PC-3 (cell line): ENCODE measurements at places on chromosomes 7 and 10.

DNA sequence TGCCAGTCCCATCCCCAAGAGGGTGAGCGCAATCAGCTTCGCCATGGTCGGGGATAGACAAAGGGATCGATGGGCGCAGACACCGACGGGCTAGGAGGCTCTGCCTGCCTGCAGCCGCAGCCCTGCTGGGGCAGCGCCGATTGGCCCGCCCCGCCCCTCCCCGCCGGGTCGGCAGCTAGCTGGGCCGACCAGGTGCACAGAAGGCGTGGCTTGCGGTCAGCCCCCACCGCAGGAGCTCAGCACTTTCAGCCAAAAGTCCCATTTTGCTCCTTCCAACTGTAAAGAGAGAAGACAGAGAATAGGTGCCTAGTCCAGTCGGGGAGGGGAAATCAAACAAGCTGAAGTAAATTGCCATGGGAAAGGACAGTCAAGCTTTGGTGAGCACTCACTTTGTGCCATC is at the start of gene PON1:
Gene PON1 (minus strand): TSS at position 102 of the 400 bp plus-strand sequence. CDS start 57 bp downstream, at position 45.
- no peak for DNase-seq

- DNase-seq = no peak
Measured at GRCh38 chr7:136514776-136515175, 353.7 kb upstream of the CHRM2 start.

GRCh38 chr7:74525881-74526280 is 72.2 kb downstream of the GTF2IRD1 start:
- DNase-seq = no peak

DNA sequence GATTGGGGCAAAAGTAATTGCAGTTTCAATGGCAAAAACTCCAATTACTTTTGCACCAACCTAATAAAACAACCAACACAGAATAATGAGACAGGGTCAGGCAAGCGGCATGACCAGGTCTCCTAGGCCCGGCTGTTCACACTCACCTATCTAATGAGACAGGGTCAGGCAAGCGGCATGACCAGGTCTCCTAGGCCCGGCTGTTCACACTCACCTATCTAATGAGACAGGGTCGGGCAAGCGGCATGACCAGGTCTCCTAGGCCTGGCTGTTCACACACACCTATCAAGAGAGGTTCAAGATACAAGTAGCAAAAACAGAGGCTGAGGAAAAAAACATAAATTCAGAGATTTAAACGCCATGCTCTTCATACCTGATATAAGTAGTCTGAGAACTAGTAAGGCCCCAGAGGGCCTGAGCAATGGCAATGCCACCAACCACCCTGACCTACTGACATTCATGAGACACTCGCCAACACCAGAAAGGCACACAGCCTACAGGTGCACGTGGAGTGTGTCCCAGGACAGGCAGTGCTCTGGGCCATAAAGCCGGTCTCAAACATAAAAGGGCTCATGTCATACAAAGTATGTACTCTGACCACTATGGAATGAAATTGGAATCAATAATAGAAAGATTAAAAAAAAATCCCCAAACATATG is 40.6 kb upstream of the NCAPG2 start:
- no peak for DNase-seq

- no peak for DNase-seq
Measured at GRCh38 chr10:47224546-47225218, 75.3 kb upstream of the GDF10 start.

DNA sequence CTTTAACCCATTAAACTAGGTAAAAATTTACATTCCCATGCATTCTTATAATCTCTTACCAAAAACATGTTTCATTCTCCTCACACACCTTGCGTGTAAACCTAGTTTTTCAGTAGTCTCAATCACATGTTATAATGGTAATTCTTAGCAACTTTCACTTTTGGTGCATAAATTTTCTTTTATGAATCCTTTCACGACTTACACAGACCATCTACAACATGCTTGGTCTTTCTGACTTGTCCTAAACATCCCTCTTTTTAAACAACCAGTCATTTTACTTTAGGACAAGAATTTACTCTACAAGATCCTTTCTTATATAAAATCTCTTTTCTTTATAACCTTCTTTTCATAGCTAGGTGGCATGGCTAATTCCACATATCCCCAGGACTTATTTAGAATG is 25.8 kb downstream of the FBXL13 start:
- peak; percentile 33 for DNase-seq

DNA sequence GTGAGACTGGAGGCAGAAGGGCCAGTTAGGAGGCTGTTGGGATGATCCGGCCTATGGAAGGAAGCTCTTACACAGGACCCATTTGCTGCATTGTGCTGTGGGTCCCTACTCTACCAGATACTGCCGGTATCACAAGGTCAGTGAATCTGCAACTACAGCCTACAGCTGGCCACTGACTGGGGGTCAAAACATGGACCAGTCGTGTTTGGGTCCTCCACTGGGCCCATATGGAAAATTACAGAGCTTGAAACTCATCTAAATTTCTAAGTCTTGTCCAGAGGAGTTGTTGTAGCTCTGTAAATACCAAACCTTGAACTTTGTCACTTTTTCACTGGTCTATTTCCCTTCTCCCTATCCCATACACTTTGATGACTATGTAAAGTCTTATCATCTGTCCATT is 5.6 kb upstream of the NUP205 start:
- no peak for DNase-seq

- DNase-seq = no peak
Measured at GRCh38 chr7:99398891-99399445, 9.4 kb downstream of the PDAP1 start.

DNA sequence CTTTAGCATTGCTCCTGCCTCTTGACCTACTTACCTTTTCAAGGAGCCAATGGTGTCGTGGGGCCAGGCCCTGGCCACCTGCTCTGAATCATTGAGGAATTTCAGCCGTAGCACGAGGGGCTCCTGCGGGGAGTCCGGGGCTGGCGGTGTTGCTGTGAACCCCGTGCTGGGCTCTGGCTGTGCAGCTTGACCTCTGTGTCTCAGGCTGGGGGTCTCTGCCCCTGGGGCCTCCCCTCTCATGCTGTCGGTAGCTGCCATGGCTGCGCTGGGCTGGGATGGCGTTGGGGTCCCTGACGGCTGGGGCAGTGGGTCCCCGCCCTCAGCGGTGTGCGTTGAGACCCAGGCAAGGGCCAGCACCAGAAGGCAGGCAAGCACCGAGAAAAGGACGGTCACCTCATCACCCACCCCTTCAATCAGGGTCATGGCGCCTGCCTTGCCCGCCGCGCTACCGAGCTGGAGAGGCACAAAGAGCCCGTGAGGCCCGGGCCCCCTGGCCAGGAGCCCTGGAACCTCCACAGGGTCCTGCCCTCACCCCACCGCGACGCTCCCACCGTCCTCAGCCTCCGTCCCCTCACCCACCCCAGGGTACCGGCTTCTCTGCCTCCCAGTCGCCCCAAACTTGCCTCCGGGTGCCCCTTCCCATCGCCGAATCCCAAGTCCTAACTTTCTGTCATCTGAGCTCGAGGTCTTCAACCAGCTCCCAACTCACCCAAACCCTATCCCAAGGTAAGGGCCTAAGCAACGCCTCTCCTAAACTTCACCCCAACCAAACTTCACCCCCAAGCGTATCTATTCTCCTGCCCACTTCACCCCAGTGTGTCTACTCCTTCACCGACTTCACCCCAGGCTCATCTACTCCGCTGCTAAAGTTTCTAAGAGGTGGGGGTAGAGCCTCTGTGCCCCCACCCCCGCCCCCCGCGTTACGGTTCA is 887 bp downstream of the TMUB1 start:
- DNase-seq = no peak

- DNase-seq = no peak
Measured at GRCh38 chr7:98985945-98986344, 107.6 kb downstream of the TRRAP start.

GRCh38 chr7:32896564-32897347 is 5.2 kb upstream of the KBTBD2 start:
- no peak for DNase-seq

- no peak for DNase-seq
Measured at GRCh38 chr10:14815681-14816080, 22.2 kb downstream of the CDNF start.

GRCh38 chr10:117152668-117153067 is 14.6 kb upstream of the VAX1 start:
- DNase-seq = no peak

GRCh38 chr7:91266067-91266688 is 1.9 kb downstream of the FZD1 start:
- DNase-seq = no peak

- no peak for DNase-seq
Measured at GRCh38 chr7:146948703-146949102, 832.1 kb downstream of the CNTNAP2 start.

- DNase-seq = peak; percentile 2
Measured at GRCh38 chr10:2137549-2138174, 400.3 kb upstream of the ADARB2 start.

DNA sequence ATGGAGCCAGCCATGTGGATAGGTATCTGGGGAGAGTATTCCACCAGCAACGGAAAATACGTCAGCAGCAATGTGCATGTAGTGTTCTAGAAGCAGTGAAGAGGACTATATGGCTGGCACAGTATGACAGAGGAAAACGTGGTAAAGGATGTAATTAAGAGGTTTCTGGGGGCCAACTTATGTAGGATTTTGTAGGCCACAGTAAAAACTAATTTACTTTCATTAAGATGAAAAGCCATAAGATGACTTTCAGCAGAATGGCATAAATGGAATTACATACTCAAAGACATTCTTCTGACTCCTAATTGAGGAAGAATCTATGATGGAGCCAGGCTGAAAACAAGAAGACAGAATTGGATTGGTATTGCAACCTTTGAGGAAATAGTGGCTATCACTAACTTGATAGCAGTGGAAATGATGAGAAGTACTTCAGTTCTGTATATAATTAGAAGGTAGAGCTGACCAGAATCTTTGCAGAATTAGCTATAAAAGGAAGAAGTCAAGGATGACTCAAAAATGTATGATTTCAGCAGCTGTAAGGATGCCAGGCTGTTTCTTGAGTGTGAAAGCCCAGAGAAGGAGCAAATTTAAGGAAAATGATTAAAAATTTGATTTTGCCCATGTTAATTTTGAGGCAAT is 156.7 kb downstream of the MBL2 start:
- peak; percentile 49 for DNase-seq

DNA sequence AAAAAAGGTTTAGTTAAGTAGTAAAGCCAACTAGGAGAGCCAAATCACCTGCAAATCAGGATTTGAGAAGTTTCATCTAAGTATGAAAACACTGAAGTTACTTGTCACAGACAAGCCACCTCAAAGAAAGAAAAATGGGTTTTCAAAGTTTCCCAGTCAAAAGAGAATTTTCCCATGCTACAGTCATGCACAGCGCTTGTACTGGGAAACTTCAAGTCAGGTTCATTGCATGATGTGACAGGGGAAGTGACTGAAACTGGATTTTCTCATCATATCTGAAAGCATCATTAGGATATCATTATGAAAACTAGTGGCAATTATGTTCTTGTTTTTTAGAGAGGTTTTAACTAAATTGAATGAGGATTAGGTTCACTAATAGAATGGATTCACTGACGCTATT is 167.0 kb downstream of the SGMS1 start:
- no peak for DNase-seq

GRCh38 chr10:76111986-76112825 is 680.8 kb downstream of the LRMDA start:
- DNase-seq = no peak

DNA sequence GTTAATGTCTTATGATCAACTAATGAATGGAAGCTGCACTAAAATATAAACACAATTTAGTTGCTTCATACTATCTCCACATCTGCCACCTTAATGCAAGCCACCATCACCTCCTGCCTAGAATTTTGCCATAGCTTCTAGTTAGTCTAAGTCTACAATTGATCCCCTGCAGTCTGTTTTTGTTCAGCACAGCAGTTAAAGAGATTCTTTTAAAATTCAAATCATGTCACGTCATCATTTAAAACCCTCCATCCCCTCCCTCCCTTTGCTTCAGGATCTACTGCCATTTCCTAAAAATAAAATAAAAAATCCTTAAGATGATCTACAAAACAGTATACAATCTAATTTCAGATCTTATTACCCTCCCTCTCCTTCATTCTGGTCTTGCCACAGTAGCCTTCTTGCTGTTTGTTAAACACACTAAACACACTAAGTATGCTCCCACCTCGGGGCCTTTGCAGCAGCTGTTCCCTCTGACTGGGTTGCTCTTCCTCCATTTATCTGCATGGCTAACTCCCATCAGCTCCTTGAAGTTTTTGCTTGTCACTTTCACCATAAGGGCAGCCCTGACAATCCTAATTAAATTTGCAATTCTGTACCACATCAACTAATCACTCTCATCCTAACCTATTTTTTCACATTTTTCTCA is 97.0 kb upstream of the FOXP2 start:
- no peak for DNase-seq

DNA sequence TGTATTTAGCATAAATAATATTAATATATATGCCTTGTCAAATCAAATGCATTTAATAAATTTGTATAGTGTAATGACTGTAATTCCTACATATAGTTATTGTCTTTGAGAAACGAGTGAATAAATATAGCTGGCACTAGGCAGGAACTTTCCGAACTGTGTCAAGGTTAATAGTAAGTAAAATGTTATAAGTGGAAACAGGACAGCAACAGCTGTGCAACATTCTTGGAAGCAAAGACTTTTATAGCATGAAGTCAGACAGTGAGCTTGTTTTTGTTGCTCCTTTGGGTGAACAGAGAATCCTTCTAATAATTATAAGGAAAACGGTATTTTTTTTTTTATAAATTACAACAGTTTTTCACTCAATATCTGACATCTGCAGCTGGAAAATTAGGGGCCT is 14.0 kb upstream of the EXOC6 start:
- no peak for DNase-seq

- DNase-seq = no peak
Measured at GRCh38 chr7:32582036-32582435, 86.7 kb downstream of the AVL9 start.

DNA sequence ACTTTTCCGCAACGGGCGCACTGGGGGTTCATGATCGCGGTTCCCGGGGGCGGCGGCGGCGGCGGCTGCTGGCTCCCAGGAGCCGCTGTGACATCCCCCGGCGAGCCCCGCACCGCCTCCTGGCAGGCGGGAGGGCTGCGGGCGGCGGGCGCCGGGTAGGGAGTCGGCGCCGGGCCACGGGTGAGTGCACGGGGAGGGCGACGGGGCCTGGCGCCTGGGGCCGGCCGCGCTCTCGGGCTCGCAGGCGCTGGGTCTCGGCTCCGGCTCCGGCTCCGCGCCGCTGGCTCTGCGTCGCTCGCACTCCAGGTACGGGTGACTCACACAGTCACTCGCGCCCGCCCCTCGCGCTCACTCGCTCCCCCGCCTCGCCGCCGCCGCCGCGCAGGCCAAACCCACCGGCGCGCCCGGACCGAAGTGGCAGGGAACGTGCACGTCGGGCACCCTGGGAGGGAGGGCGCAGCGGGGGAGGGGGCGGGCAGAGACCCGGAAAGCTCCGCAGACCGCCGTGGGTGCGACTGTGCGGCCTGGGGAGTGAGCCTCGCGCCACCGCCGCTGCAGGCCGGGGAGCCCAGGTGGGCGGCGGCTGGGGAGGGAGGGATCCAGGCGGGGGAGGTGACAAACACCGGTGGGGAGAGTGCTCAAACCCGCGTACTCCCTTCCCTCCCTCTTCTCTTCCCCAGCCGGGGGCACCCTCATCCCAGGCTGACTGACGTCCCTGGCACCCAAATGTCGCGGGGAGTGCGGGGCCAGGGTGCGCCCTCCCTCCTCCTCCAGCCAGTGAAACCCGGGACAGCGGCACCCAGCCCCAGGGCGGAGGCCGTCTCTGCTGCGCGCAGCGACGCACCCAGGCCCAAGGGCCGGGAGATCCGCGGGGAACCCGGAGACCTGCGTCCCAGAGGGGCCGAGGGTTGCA is 276.9 kb upstream of the NEBL start:
- peak; percentile 77 for DNase-seq

GRCh38 chr7:55545496-55545895 is 26.8 kb downstream of the VOPP1 start:
- peak; percentile 82 for DNase-seq

GRCh38 chr10:126423732-126424491 is 35.6 kb upstream of the ADAM12 start:
- DNase-seq = no peak
